Substantia nigra (tissue), 51 donors: ENCODE measurements at places on chromosomes 16 and 17.

GRCh38 chr16:23282568-23282967 lies 19.5 kb upstream of the SCNN1B start:
- DNase-seq: no peak

- no peak for DNase-seq
Measured at GRCh38 chr17:13977837-13978236, 91.5 kb upstream of the COX10 start.

DNA sequence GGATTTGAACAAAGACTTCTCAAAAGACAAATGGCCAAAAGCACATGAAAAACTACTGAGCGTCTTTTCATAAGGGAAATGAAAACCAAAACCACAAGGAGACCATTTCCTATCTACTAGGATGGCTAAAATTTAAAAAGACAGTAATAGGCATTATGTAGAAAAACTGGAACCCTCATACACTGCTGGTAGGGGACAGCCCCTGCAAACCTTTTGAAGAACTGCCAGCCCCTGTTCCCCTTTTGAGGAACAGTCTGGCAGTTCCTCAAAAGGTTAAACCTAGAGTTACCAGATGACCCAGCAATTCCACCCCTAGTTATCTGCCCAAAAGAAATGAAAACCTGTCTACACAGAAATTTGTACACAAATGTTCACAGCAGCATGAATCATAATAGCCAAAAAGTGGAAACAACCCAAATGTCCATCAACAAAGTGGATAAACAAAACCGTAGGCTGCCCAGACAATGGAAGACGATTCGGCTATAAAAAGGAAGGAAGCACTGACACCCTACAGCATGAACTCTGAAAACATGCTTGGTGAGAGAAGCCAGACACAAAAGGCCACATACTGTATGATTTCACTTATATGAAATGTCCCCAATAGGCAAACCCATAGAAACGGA lies 22.9 kb downstream of the CDIP1 start:
- no peak for DNase-seq

DNA sequence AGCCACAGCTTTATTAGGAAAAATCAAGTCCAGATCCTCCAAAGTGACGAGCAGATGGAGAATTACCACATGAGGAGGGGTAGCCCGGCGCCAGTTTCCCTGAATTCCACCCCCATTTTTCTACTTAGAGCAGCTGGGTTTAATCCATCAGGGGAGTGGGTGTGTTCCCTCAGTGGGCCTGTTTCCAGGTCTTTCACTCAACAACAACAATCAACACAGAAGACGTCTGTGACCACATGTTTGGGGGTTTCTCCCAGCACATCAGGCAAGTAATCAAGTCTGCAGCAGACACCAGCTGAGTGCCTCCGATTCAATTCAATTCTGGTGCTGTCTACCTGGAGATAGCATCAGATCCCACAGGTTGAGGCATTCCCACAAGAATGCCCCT lies 6.8 kb downstream of the SLC6A2 start:
- no peak for DNase-seq

DNA sequence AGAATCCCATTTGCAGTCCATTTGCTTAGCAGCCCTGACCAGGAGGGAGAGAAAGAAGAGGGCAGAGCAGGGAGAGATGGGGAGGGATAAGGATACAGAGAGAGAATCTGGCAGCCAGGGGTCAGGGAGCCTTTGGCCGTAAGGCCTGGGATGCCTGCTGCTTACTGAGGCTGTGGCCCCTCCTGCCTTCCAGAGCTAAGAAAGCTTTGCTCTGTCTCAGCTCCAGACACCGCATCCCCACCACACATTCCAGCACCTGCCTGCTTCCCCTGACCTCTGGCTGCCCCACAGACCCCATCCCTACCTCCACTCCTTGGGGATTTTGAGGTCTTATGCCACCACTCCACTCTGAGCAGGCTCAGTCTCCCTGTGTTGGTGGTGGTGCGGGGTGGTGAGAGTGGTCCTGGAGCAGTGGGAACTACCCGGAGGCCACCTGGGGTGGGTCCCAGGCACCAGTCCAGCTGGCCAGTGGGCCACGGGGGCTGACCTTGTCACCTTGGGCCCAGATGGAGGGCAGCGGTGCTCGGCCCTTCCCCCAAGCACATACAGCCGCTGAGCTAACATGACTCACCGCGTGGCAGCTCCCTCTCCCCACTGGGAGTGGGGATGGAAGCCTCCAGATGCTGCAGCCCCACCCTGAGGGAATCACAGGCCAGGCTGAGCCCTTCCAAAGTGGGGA lies 58.3 kb downstream of the RAI1 start:
- peak; percentile 63 for DNase-seq

- DNase-seq: no peak
Measured at GRCh38 chr17:54439816-54440215, 460.8 kb upstream of the TOM1L1 start.

GRCh38 chr16:66961065-66961744 lies at the start of gene CES3:
Gene CES3 (plus strand): TSS chr16:66961266. CDS start chr16:66961308, 42 bp downstream.
- peak; percentile 31 for DNase-seq

GRCh38 chr16:75529959-75530358 lies 5.9 kb downstream of the CHST5 start:
- DNase-seq: no peak

GRCh38 chr17:3859940-3860339 lies 13.9 kb upstream of the NCBP3 start:
- DNase-seq: no peak

DNA sequence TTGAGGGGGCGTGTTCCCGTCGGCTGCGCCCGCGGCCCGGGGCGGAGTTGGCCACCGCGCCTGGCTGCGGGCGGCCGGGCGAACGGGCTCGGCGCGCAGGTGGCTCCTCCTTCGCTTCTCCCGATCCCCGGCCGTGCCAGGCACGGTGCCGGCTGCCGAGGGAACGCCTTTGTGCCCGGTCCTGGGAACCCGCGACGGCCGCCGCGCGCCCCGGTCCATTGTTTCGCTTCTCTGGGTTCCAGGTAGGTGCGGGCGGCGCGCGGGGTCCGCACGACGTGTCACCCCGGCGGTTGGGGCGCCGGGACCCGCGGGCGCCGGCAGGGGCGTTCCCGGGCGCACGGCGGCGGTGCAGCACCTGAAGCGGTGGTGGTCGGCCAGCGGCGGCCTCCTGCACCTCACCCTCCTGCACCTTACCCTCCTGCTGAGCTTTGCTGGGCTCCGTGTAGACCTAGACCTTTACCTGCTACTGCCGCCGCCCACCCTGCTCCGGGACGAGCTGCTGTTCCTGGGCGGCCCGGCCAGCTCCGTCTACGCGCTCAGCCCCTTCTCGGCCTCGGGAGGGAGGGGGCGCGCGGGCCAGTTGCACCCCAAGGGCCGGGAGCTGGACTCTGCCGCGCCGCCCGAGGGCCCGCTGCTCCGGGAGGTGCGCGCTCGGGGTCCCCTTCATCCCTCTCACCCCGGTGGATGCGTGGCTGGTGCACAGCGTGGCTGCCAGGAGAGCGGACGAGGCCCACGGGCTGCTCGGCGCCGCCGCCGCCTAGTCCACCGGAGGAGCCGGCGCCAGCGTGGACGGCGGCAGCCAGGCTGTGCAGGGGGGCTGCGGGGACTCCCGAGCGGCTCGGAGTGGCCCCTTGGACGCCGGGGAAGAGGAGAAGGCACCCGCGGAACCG lies 99.9 kb downstream of the EFCAB13 start:
- no peak for DNase-seq

DNA sequence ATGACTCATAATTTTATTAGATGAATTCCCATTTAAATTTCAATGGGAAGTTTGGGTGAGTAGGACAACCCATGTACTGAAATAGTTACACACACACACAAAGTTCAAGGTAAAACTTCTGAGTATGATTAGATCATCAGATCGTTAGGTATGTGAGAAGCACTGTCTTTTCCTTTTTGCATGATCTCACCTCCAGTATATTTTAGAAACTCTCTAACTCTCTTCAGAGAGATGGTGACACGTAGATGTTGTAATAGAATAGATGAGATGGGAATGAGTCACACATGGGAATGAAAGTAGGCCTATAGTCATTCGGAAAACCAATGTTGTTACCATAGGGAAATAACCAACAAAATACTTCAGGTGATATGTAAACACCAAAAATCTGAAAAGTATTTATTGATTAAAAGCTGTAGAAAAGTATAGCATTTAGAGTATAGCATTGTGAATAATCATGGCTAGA lies 22.2 kb downstream of the KRT23 start:
- no peak for DNase-seq

DNA sequence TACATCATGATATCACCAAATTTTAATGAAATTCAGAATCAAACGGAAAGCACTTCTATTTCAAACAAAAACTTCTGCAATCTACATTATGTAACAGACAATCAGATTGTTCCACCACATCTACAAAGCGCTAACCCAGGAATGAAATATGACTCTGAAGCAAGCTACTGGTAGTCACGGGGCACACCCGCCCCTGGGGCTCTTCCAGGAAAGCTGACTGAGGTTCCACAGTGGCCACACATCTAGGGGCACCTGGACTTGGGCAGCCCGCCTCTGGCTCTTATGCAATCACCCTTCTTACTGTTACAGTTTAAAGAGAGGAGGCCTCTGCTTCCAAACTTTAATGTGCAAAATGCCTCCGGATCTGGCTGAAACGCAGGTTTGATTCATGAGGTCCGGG lies 27.5 kb downstream of the ZCCHC14 start:
- DNase-seq: no peak

GRCh38 chr16:89191901-89192185 lies 8.5 kb downstream of the SLC22A31 start:
- no peak for DNase-seq

- no peak for DNase-seq
Measured at GRCh38 chr16:50858877-50859627, 117.2 kb downstream of the CYLD start.
